Activated CD4-positive, CD25-positive, alpha-beta regulatory T cell (primary cell): ENCODE measurements at places on chromosomes 6 and 20.

- DNase-seq = no peak
Measured at GRCh38 chr6:51342393-51342792, 523.7 kb downstream of the TFAP2B start.

DNA sequence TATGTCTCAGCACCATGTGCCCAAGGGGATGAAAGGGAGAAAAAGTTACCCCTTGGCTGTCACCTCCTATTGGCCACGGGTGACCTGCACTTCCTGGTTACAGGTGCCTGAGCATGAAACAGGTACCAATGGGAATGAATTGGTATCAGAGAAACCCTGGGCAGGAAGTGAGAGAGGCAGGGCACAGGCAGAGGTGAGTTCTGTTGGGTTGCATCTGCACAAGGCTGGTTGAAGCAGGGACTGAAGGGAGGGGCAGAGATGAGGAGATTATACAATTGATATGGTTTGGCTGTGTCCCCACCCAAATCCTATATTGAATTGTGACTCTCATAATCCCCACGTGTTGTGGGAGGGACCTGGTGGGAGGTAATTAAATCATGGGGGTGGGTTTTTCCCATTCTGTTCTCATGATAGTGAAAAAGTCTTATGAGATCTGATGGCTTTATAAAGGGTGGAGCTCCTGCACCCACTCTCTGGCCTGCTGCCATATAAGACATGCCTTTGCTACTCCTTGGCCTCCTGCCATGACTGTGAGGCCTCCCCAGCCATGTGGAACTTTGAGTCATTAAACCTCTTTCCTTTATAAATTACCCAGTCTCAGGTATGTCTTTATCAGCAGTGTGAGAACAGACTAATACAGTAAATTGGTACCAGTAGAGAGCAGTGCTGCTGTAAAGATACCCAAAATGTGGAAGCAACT, 291.8 kb downstream of the LRFN2 start:
- no peak for DNase-seq

- no peak for DNase-seq
Measured at GRCh38 chr6:169966312-169967181, 215.1 kb downstream of the ERMARD start.

DNA sequence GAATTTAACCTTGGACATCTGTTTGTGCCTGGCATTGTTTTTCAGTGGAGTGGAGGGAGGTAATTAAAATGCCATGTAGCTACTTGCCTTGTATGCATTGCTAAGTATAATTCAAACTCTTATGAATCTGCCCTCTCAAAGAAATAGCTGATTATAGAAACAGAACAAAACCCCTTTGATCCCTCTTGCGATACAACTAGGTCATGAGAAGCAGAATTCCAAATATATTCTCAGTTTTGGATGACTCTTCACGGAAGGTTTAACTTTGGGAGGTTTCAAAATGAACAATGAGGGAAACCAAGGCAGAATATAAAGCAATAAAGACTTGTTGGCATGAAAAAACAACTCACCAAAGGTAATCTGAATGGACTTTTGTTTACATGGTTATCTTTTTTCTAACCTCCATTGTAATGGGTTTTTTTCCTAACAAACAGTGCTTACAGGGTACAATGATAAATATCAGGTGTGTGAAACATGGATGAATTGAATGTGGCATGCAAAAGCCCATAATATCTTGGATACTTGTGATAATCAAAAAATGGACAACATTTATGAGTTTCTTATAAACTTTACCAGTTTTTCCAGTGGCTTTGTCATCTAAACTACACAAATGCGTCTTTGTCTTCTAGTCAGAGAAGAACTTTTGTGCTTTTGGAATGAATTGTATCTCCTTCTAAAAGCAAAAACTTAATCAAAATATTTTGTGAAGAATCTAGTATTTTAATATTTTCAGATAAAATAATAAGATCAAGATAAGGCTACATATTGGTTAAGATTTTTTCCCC, 15.7 kb upstream of the HEY2 start:
- DNase-seq = no peak

DNA sequence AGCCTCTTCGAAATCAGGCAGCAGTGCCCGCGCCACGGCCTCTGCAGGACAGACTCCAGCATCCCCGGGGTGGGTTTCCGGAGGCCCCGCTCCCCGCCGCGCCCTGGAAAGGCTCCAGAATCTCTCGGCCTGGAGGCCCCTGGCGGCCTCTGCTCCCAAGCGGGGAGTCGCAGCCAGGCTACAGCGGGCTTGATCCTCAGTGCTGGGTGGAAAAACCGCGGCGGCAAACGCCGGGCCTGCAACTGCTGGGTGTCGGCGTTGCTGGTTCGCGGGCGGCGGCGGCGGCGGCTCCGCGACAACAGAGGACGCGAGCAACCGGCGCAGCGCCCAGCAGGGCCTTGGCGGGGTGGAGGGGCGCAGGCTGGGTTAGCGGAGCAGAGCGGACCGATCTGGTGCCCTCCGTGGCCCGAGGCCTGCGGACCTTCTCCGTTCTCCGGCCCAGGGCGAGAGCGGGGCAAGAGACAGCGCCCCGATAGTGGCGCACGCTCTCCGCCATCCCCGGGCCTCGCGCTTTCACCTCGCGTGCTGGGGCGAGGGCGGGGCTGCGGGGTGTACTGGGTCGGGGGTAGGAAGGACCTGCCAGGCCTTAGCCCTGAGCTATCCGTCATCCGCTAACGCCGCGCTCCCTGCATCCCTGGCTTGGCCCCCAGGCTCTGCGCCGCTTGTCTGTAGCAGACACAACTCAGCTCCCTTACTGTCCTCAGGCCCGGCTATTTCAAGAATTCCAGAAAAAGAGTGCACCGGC, 3.4 kb upstream of the ZNF292 start:
- DNase-seq = peak; percentile 61

GRCh38 chr6:55980627-55981211, 105.3 kb upstream of the BMP5 start:
- no peak for DNase-seq

DNA sequence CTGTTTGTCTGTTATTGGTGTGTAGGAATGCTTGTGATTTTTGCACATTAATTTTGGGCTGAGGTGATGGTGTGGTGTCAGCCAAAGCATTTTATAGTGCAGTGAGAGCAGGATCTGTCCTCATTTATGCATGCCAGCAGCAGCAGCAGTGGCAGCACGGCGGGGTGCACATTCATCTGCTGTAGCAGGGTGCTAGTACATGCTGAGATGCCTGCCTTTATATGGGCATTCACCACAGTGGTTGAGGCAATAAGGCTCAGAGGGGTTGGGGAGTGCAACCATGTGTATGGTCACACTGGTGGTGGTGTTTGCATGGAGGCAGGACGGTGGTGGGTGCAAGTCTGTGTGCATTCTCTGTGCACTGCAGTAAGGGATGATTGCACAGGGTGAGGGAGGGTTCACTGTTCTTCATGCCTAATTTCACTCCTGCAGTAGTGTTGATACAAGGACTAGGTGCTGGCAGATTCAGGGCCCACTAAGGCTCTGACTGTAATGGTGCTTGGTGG, 129.3 kb upstream of the SYNCRIP start:
- DNase-seq = no peak

- DNase-seq = no peak
Measured at GRCh38 chr6:144416244-144416643, 131.1 kb downstream of the UTRN start.

- no peak for DNase-seq
Measured at GRCh38 chr6:43758617-43759050, 11.4 kb upstream of the VEGFA start.

DNA sequence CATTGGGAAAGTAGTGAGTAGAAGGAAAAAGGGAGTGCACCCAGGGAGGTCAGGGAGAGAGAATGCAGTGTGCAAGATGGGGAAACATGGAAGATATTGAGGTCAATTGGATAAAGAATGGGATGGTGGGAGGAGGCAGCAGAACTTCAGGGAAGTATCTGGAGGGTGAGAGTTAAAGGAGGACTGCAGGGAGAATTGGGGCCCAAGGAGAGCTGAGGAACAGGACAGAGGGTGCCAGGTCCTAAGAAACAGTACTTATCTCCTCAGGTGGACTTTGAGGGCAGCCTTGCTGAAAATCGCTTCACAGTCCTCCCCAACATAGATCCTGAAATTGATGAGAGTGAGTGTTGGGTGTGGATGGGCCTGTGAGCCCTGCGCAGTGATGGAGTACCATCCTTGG, 4.2 kb upstream of the SAPCD1 start:
- no peak for DNase-seq

DNA sequence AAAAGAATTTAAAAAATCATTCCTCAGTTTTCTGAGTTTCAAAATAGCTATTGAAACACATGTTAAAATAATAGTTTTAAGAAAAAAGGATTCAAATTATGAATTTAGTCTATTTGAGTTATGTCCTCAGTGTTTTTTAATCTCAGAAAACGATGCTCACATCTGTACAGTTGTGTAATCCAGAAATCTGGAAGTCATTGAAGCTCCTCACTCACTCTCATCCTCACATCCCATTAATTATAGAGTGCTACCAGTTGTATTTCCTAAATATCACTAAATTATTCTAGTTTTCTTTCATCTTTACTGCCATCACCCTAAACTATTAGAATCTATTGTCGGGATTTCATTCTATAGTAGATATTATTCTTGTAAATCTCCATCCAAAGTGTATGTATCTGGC, 234.7 kb upstream of the RIMS1 start:
- no peak for DNase-seq
